ENCODE measurements at places on chromosomes 2 and 18.
A peak's percentile ranks its signal among the peaks of the same experiment; 100 is the strongest.

DNA sequence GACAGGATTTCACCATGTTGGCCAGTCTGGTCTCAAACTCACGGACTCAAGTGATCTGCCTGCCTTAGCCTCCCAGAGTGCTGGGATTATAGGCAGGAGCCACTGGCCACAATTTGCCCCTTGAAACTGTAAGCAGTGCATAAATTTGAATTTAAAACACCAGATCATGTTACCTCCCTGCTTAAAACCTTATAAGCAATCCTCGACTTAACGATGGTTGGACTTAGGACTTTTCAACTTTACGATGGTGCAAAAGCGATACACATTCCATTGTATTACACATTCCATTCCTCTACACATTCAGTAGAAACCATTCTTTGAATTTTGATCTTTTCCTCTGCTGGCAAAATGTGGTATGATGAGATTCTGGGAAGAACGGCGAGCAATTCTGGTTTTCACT, 23.2 kb upstream of the EFR3B start:
- DNase-seq: no peak

GRCh38 chr18:41072946-41073345, 882.1 kb upstream of the PIK3C3 start:
- no peak for DNase-seq

- no peak for DNase-seq
These were observed at the start of gene FLACC1 for GRCh38 chr2:201357221-201357620. Gene FLACC1 (minus strand): TSS chr2:201357345. CDS start chr2:201351404, 5,941 bp downstream.

DNA sequence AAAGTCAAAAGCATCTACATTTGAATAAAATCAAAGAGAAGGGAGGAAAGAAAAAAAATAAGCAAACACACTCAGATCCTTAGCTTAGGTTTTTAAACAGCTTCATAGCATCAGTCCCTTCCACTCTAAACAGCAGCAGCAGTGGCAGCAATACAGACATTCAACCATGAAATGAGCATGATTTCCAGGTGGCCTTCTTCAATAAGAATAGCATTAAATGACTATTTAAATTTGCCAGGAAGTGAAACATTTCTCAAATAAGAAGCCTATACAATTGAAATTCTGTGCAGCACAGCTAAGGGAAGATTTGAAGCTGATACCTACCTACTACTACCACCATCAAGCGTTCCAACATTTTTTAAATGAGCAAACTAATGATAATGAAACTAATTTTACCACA, 138.1 kb upstream of the REG3G start:
- DNase-seq: no peak

- DNase-seq: no peak
These were observed 66.9 kb downstream of the ACVR1 start for GRCh38 chr2:157809212-157809611.

GRCh38 chr18:51273437-51273836, 76.0 kb upstream of the MEX3C start:
- no peak for DNase-seq

DNA sequence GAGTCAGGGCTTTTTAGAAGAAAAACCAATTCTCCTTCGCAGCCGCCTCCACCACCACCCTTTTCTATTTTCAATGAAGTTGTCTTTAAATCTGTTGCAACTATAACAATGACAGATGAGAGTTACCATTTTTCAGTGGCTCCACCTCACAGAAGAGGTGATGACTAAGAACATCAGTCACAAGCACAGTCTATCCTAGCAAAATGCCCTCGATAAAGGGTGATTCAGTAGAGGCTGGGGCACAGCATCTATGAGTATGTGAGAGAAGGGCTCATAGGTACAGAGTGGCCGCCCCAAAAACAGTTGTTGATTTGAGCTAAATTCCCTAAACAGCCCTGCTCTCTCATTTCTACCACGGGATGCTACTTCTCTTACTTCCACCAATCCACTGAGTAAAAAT, 310.8 kb upstream of the MGAT5 start:
- no peak for DNase-seq

- no peak for DNase-seq
These were observed 58.6 kb downstream of the MGAT5 start for GRCh38 chr2:134312482-134312881.

DNA sequence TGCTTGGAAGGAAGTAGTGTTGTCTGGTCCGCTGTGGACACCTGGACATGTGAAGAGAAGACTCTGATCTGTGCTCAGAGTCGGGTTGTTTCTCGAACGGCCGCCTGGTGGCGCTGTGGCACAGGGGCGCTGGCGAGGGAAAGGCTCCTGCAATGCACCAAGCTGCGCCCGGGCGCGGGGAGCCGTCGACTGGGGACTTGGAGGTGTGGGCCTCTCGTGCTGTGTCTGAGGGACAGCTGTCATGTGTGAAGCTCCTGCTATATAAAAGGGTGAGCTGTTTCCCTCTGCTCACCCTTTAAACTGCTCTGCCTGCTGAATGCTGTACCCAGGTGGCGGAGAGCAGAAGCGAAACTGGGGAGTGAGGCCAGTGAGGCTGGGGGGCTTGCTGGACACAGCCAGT, 44.0 kb downstream of the GNAL start:
- peak; percentile 38 for DNase-seq

DNA sequence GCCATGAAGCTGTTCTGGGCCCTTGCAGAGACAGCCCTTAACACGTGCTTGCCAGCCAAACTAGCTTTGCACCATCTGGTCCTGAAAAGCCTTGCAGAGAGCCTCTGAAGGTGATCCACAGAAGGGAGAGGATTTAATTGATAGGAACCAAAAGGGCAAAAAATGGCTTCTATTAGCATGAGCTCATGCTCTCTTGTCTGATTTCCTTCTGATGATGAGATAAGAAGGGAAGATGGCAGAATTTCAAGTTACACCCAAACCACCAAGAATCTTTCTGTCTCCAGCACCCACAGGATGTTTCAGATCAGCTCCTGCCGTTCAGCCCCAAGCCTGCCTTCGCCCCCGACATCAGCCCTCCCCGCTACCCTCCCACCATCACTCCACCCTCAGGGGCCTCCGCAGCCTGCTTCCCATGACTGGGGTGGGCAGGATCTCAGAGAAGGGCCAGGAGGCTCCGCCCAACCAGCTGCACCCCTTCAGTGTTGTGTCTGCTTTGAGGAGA, 23.4 kb upstream of the GLI2 start:
- DNase-seq: no peak

DNA sequence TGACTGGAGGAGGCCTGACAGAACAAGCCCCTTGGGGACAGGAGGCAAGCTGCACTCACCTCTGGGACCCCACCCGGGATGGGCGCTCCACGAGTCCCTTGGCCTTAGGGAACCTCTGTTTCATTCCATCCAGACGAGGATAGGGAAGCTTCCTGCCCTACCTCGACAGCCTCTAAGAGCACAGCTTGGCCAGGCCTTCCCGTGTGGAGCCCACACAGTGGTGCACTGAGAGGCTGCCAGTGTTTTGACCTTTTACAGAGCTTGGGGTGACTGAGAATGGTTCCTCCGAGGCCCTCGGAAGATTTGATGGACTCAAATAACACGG, 91.4 kb upstream of the SMAD7 start:
- DNase-seq: no peak

GRCh38 chr2:88400037-88400767, 52.3 kb downstream of the FOXI3 start:
- no peak for DNase-seq

GRCh38 chr2:181786371-181787228, 104.9 kb upstream of the ITPRID2 start:
- no peak for DNase-seq

- no peak for DNase-seq
These were observed 1008.0 kb upstream of the CRIM1 start for GRCh38 chr2:35347561-35347960.

GRCh38 chr18:47346016-47346415, 94.6 kb upstream of the SKOR2 start:
- no peak for DNase-seq

- DNase-seq: peak; percentile 37
These were observed 6.5 kb downstream of the TANK start for GRCh38 chr2:161166538-161167409.
